Activated T-cell treated with anti-CD3 and anti-CD28 coated beads, Interleukin-2, amount 50 U/mL, for 72 hours (primary cell): ENCODE measurements at places on chromosomes 5 and 9. TPM values are rescaled to one million over a fixed set of nuclear protein-coding genes. Genes with fewer than 3 reads are reported as not detected.

- DNase-seq: no peak
Observed at GRCh38 chr5:137201876-137202275, 297.2 kb downstream of the SPOCK1 start.

DNA sequence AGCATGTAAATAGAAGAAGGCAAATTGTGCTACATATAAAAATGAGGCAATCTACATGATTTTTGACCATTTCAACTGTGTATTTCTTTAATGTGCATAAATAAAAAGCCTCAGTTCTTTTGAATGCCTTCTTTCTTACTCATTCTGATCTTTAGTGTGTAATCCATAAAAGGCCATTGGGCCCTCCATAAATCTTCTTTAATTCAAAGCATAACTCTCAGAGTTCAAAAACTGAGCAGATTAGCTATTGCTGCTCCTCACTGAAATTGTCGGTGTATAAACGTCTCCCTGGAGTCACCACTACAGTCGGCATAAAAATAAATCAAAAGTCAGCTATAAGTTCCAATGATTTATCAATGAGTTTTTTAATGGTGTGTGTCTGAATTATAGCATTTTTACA, 45.3 kb upstream of the ADAMTSL1 start:
- no peak for DNase-seq

GRCh38 chr5:153014194-153014593, 476.3 kb upstream of the GRIA1 start:
- DNase-seq: no peak

GRCh38 chr5:13276156-13276555, 668.3 kb downstream of the DNAH5 start:
- no peak for DNase-seq

ORM2 gene
- not detected for total RNA-seq
